Activated CD4-positive, alpha-beta T cell treated with anti-CD3 and anti-CD28 coated beads, Interleukin-2, amount 50 U/mL, for 48 hours (primary cell): ENCODE measurements at places on chromosomes 16 and 17.

GRCh38 chr16:87063543-87063942, 253.6 kb downstream of the C16orf95 start:
- DNase-seq, result no peak

- no peak for DNase-seq
Observed at GRCh38 chr16:48959204-48959603, 322.4 kb downstream of the CBLN1 start.

DNA sequence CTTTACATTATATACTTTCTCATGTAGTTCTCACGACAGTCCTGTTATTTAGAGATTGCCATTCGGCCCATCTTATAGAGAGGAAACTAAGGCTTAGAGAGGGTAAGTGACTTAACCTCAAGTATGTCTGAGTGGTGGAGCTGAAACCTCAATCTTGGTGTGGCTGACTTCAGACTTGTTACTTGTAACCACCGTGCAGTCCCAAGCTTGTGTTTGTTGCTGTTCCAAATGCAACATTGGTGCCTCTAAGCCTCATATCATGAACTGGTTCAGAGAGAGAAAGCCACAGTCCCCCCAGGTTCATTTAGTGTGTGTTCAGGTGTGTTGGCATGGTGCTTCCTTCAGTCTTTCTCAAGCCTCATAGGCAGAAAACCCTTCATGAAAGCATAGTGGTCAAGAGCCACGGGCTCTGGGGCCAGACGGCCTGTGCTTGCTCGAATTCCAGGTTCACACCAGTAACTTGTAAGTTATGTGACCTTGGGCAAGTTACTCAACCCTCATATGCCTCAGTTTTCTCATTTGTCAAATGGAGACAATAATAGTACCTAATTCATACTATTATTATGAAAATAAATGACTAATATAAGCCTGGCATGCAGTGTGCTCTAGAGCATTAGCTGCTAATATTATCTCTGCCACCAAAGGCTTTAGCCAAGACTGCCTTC, 39.9 kb downstream of the CDH1 start:
- no peak for DNase-seq

DNA sequence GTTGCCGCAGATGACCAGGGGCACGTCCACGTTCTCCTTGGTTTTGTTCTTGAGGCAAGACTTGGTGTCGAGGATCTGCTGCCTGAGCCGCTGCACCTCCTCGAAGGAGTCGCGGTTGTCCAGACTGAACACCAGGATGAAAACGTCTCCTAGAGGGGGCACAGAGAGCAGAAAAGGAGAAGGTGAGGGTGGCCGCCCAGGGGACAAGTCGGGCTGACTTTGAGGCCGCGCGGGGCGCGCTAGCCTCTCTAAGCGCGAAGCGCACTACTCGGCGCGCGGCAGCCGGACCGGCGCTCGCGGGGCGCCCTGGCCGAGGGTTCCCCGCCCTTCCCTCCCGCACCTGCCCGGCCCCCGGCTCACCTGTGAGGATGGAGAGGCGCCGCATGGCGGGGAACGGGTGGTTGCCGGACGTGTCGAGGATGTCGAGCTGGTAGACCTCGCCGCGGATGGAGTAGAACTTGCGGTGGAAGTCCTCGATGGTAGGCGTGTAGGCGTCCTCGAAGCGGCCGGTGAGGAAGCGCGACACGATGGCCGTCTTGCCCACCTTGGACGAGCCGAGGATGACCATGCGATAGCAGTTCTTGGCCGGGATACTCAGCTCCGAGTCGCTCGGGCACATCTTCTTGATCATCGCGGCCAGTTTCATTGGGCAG, 533 bp downstream of the RASD1 start:
- DNase-seq, result peak; percentile 38

DNA sequence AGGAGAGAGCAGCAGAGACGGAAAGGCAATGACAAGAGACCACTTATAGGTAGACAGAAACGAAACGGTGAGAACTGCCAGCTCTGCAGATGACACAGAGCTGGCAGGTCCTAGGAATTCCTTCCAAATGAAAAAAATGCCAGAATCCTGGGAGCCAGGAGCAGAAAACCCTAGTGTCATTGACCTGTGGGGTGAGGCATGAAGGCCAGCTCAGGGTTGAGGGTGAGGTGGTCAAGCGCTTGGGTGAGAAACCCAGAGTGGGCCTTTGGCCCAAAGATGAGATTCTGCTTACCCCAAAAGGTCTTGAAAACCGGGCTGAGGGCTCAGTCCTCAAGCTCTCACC, 9.2 kb downstream of the HIC1 start:
- no peak for DNase-seq
